Fibroblast of pulmonary artery (primary cell): ENCODE measurements at places on chromosomes 1 and 21.

GRCh38 chr1:184437291-184437690, 50.5 kb downstream of the C1orf21 start:
- DNase-seq: no peak

DNA sequence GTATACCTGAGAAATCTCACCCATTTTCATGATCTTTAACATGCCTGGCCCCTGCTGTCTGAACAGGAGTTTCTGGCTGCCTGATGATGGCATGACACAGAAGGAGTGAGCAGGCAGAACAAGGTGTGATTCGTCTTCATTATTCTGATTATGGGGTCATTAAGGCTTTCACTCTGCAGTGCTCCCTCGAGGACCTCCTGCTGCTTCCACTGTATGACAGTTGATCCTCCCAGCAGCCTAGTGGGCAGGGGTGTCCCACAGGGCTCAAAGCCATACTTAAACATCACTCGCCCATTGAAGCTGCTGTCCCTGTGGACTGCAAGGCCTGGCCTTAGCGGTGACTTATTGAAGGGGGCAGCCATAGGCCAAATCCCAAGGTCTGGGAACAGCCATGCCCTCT, 12.7 kb upstream of the PARS2 start:
- DNase-seq: no peak

DNA sequence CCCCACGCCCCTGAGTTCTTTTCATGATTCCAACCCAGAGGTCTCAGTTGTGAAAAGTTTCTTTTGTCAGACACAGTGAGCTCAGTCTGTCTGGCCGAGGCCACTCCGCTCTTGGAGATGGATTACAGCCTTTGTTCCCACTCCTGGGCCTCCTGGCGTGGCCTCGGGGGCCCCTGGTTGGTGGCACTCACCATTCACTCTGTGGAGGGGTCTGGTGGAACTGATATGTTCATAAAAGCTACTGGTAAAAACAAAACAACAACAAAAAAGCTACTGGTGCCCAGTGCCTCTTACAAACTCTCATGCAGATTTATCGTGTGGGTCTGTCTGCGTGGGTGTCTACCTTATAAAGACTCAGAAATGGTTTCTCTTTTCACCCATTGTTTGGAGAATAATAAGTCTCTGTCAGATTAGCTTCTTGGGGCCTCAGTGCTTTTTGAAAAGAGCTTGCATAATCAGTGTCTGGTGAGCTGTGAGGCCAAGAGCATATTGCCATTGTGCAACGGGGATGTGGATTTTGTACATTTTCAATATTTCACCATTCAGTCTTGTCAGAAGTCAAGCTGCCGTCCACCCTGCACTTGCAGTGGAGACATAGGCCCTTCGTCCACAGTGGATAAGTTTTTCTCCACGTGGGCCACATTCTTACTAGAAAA, 86.7 kb downstream of the GALNT2 start:
- peak; percentile 98 for DNase-seq

- no peak for DNase-seq
Observed at GRCh38 chr21:43210454-43211071, 41.8 kb downstream of the CRYAA start.

GRCh38 chr1:231611851-231612250, 14.7 kb upstream of the DISC1 start:
- DNase-seq: no peak

GRCh38 chr1:165253818-165254254, 102.7 kb downstream of the LMX1A start:
- no peak for DNase-seq

DNA sequence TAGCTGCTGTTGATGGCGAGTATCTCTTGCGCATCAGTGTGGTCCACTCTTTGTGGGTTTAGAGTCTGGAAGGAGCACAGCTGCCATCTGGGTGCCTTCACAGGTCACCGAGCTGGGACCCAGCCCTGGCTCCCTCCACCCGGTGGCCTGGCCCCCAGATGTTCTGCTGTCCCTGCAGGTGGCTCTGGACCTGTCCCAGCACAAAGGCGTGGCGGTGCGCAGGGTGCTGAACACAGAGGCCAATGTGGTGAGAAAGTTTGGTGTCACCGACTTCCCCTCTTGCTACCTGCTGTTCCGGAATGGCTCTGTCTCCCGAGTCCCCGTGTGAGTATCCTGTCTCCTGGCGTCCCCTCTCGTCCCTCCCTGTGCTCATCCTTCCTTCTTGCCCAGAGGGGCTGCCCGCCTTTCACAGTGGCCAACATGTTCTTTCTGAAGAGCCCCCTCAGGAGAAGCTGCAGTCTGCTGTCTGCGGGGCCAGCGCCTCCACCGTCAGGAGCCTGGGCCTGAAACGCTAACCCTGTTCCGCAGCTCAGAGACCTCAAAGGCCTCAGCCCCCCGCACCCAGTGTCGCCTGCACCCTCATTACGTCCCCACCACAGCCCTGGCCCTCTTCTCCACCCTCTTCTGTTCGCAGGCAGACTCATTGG, 27.4 kb downstream of the QSOX1 start:
- no peak for DNase-seq

- DNase-seq: no peak
Observed at GRCh38 chr1:165317612-165318011, 38.9 kb downstream of the LMX1A start.

DNA sequence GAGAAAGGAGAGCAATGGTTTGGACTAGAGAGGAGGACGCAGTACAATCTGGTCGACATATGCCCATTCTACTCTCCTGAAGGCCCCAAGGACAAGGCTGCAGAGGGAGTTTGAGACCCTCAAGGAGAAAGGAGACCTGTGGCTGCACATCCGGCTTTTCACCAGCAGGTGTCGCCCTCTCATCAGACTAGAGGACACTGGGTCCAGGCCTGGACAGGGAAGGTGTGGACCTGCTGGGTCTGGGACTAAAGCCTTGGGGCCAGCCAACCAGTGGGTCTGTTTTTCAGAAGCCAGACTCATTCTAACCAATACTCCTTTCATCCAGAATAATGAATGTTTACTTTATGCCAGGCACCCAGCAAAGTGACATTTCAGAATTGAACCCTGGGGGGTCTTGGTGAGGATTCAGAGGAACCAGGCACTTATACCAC, 5.0 kb downstream of the SRARP start:
- peak; percentile 79 for DNase-seq

DNA sequence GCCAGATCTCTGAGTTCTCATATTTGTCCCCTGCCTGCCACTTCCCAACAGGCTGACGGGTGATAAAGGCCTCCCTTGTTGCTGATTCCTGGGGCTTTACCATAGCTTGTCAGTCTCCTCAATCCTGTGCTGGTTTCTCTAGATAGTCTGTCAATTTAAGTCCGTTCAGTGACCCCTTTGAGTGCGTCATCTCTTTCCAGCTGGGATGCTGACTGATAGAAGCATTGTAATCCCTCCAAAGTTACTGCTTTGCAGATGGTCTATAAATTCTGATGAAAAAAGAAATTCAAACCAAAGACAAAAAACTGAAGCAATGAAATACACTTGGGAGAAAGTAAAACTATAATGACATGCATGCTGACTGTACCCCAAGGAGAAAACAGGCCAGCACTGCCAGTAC, 28.3 kb downstream of the RHOU start:
- no peak for DNase-seq

DNA sequence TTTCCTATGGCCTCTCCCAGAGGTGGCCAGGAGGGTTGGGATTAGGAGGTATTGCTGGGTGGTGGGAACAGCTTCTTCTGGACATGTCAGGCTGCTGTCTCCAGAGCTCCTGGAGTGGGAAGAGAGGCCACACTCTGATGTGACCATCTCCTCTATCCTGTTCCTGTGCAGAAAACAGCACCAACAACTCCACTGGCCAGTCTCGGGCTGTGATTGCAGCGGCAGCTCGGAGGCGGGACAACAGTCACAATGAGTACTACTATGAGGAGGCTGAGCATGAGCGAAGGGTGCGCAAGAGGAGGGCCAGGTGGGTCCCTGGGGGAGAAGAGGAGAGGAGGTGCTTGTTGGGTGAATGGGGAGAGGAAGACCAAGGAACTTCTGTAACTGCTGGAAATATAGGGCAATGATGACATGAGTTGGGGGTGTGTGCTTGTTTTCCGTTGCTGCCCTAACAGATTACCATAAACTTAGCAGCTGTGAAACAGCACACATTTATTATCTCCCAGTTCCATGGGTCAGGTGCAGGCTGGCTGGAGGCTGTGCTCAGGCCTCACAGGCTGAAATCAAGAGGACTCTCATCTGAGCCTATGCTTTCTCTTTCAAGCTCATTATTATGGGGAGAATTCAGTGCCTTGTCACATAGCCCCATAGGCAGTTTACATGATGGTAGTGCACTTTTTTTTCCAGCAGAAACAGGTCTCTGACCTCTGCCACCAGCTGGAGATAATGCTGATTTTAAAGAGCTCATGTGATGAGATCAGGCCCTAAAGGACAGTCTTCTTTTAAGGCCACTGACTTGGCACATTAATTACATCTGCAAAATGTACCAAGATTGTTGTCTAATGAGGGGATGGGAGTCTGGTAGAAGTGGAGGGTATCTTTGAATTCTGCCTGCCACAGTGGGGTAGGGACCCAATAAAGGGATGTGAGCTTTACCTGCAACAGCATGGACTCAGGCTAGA, 20.8 kb downstream of the VANGL2 start:
- DNase-seq: no peak

DNA sequence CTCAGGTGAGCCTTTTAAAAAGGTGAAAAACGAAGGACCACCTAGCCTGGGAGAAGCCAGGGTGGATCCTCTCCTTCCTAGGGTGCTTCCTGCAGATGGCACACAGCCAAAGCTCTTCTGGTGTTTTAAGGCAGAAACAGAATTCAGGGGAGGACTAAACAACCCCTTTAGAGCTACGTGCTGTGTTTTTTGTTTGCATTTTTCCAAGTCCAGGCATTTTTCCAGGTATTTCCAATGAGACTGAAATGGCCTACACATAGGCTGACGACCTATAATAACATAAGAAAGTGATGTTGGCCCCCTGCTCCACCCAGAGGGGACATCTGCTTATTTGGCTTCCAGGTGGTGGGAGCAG, 83.8 kb downstream of the CAPZB start:
- DNase-seq: no peak

DNA sequence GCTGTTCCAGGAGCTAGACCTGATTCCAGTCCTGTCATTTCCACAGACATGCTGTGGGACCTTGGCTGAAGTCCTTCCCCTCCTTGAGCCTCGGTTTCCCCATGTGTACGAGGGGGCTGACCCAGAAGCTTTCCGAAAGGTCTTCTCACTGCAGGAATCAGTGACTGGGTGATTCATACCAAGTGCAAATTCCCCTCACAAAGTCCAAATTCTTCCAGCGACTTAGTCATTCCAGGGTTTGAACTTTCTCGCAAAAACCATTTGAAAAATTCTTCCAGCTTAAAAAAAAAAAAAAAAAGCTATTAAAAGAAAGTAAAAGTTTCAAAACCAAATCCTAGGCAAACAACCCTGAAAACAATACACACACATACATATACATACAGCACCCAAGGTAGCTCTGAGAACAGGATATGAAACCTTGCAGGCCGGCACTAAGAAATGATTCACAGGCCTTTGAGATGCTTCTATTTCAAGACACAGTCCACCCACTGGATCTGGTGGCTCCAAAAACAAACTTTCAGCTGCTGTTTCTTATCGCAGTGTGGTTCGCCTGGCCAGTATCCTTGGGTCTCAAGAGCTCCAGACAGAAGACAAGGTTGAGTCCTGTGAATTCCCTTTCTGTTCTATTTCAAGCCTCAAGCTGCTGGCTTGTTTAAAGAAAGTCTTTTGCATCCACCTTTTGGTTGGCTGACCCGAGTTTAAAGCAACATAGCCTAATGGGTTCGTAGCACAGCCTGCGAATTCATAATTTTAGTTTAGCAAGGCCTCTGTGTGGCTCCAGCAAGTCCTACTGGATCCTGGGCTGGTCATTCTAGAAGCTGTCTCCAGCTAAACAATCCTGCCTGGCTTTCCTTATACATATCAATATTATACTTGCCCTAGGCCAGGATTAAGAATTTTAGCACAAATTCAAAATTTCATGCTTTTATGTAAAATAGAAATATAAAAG, 18.0 kb upstream of the ID3 start:
- DNase-seq: peak; percentile 92

- no peak for DNase-seq
Observed at GRCh38 chr1:74570797-74571492, 58.5 kb upstream of the LRRC53 start.

GRCh38 chr1:217921126-217921904, 290.2 kb downstream of the SPATA17 start:
- DNase-seq: no peak

- peak; percentile 81 for DNase-seq
Observed at GRCh38 chr1:117009132-117009531, 7.6 kb downstream of the CD101 start.

GRCh38 chr1:19219451-19219850, 9.4 kb upstream of the UBR4 start:
- no peak for DNase-seq

DNA sequence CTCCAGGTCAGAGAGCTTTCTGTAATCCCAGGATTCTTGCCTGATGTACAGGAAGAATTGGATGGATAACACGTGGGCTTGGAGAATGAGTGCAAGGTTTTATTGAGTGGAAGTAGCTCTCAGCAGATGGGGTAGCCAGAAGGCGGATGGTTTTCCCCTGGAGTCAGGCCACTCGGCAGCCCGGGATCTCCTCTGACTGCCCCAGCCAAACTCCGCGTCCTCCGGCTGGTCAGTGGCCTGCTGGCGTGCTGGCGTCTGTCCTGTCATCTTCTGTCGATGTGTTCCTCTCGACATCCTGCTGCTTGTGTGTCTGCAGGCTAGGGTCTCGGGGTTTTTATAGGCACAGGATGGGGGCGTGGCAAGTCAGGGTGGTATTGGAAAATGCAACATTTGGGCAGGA, 27.4 kb upstream of the GJA9 start:
- no peak for DNase-seq

DNA sequence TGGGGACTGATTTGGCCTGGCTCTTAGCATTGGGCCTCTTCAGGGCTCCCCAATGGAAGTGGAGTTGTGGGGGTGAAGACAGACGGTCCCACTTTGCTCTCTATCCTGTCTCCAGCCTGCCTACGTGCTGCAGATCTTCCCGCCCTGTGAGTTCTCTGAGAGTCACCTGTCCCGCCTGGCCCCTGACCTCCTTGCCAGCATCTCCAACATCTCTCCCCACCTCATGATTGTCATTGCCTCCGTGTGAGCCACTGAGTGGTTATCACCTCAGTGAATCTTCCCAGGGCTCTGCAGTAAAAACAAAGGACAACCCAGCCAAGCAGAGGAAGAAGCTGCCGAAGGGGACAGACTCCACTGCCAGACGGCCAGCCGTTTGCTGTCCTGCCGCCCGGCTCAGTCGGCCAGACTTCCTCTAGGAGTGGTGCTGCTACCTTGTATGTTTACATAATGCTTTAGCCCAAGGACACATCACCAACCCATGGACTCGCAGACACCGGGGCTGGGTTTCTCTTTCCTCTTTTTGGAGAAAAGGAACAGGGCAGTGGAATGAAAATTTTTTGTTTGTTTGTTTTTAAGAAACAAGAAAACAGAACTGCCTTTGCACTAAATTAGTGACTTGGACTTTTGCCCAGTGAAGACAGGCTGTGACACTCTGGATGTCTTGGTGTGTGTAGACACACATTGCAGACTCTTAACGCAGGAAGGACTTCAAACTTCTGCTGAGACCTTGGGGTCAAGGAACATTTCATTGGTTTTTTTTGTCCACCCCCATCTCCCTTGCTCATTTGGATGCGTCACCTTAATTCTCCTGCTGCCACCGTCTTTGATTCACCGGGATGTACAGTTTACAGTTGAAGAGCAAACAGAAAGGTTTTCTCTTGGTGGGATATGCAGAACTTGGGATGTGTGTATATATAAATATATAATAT, 36.5 kb downstream of the ZBTB17 start:
- no peak for DNase-seq
